ENCODE measurements at places on chromosomes 12 and 14.

GRCh38 chr14:93936245-93936644 lies 9.1 kb downstream of the FAM181A start:
- DNase-seq: no peak

DNA sequence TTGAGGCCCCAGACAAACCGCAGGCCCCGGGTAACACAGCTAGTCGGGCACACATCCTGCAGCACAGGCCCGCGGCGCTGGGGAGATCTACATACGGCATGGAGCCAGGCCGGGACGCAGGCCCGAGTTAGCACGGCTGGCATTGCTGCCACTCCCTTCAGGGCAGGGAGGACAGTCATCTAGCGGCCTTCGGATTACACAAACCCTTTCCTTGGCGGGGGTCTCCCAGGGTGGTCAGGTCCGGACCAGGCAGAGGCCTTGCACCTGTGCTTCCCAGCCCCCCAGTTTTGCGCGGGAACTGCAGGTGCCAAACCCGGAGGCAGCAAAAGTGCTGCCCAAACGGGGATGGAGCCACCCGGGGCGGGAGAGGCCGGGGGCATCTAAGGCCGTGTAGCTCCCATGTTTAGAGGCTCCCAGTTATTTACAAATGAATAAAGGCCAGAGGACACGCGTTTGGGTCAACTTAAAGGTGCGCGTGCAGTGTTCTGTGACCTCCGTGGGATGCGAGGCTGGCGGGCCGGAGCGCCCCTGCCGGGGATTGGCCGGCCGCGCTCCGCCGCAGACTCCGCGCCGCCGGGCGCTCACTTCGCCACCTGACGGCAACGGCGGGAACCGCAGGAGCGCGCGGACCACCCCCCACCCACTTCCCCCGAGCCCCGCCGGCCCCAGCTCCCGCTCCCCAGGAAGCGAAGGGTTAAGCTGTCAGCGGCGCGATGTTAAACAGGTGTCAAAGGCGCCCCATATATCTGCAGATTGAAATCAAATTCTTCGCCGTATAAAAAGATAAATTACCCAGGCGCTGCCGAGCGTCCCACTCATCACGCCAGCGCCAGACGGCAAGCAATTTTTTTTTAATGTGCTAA lies 18.1 kb downstream of the VSX2 start:
- DNase-seq: peak; percentile 11

DNA sequence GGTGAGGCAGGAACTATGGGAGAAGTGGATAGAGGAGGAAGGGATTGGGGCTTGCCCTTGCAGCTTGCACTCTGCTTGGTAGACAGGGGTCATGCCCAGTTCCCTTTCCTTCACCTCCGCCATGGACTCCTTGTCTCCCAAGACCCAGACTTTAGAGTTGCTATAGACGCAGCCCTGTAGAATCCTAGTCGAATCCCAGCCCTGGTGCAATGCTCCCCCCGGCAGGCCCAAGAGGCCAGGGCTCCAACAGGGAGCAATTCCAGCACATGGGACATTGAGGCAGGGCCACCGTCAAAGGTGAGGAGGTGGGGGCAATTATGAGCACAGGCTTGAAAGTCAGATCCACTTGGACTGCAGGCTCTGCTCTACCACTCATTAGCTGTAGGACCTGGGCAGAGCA lies 29.5 kb upstream of the BCDIN3D start:
- DNase-seq: no peak

DNA sequence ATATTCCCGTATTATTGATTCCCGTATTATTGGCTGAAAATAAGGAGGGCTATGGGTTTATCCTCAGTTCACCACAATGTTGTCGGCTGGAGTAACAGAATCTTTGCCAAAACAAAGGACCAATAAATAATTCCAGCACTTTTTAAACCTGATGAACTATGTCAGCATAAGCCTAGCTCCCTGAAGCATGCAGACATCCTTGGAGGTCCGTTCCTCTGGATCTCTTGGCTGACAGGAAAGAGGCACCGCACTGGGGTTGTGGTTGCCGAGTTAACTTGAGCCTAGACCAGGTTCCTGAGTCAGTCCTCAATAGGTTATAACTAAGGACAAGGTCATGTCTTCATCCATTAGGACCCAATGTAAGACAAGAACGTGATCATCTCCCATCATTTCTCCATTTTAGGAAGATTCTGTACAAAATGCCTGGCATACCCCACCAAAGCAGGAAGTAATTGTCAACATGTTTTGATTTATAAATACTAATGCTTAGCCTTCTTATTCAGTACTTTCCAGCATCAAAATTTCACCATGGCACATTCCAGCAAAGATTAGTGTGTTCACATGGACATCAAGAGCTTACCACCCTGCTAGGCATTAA lies 36.6 kb downstream of the NID2 start:
- DNase-seq: no peak

GRCh38 chr12:88546226-88546625 lies 34.0 kb downstream of the KITLG start:
- no peak for DNase-seq

- no peak for DNase-seq
Measured at GRCh38 chr12:21546716-21547115, 20.6 kb downstream of the SPX start.

DNA sequence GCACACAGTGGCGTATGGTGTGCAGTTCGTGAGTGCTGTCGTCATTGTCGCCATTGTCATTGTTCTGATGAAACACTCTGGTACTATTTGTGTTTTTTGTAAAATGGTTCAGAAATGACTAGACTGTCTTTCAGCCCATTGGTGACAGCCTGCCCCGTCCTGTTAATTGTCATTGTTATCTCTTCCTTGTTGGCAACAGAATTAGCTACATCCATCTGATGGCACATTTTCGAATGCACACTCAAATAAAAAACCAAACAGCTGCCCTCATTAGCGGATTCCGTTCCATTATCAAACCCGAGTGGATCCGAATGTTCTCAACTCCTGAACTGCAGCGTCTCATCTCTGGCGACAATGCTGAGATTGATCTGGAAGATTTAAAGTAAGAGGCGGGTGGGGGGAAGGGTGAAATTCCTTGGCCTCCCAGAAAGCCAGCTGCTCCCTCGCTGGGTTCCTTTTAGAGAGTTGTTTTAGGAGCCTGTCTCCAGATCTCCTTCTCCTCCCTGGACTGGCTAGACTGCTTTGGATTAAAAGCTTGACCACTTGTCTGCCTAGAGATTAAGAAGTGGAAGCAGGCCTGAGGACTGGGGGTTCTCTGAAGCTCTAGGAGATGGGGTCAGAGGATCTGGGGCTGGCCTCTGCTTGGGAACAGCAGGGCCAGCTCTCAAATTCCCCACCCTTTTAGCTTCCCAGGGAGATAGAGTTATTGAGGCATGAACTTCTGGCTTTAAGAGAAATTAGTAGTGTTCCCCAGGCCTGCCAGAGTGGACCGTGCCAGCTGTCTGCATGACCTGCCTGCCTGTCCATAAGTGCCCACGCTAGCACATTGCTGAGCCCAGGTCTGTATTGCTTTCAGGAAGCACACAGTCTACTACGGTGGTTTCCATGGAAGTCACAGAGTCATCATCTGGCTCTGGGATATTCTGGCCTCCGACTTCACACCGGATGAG lies 43.3 kb downstream of the MMAB start:
- DNase-seq: no peak

- no peak for DNase-seq
Measured at GRCh38 chr14:101849125-101849524, 87.6 kb downstream of the PPP2R5C start.

DNA sequence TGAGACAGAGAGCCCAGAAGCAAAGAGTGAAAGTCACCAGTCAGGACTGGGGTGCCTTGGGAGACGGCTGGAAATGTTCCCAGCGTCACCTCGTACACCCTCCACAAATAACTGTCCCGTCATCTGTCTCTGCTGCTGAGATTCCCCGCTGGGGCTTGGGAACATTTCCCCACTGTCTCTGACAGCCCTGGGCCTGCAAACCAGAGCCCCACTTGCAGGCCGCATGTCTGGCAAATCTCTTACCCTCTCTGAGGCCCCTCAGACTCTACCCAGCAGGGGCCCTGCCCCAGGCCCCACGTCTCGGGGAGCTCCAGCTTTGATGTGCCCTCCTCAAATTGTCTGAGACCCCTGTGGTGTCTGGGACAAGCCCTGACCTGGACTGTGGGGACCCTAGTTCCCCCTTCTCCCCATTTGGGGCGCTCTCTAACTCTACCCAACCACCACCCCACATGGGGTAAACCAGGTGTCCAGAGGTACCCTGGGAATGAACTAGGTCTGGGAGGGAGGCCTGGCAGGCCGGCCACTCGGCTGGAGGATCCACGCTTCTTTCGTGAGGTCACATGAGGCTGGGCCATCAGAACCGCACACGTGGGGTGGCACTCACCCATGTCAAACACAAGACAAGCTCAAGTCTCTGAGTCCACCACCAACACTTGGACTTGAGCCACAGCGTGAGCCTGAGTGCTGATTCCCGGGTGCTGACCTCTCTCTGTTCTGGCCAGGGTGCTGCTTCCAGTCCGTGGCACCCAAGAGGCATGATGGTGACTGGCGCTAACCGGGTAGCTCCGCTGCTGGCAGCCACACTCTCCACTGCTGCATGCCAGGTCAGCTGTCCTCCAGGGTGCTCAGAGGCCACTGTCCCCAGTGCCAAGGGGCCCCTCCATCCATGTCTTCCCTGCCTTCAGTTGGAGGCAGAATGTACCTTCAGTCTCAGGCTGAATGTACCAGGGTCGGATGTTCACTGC lies 59.8 kb downstream of the DIO3 start:
- DNase-seq: no peak

- DNase-seq: no peak
Measured at GRCh38 chr14:52355016-52355431, 40.9 kb downstream of the PTGER2 start.

- no peak for DNase-seq
Measured at GRCh38 chr12:94266796-94267536, 118.6 kb downstream of the PLXNC1 start.

DNA sequence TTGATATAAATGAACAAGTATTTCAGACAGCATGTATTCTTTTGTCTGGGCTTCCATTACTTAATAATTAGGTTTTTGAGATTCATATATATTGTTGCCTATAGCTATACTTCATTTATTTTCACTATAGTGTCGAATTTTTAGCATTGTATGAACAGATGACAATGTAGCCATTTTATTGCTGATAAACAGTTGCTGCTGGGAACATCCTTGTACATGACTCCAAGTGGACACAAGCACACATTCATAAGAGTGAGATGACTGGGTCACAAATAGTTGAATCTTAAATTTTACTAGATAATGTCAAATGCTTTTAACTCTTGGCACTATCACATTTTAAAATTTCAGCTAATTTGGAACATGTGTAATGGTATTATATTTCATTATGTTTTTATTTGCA lies 19.3 kb upstream of the PHC1 start:
- DNase-seq: no peak

GRCh38 chr12:132084621-132085290 lies 59.4 kb downstream of the DDX51 start:
- peak; percentile 48 for DNase-seq

DNA sequence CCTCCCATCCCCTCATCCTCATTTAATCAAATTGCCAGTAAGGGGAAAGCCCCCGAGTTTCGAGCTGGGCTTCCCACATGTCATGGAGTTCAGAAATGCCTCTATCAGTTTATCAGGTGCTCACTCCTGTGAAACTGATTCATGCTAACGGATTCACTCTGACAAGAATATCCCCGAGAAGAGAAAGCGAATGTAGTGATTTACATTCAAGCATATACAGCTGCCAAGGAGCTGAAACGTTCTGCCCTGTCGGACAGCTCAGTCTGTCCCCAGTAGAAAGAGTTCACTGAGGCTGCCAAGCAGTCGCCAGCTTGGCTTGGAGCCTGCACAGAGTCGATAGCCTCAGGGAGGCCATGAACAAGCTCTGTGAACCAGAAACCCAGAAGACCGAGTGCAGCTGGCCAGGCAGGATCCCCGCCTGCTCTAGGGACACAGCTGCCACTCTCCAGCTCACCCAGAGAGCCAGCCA lies 88.4 kb downstream of the TMCC3 start:
- no peak for DNase-seq

DNA sequence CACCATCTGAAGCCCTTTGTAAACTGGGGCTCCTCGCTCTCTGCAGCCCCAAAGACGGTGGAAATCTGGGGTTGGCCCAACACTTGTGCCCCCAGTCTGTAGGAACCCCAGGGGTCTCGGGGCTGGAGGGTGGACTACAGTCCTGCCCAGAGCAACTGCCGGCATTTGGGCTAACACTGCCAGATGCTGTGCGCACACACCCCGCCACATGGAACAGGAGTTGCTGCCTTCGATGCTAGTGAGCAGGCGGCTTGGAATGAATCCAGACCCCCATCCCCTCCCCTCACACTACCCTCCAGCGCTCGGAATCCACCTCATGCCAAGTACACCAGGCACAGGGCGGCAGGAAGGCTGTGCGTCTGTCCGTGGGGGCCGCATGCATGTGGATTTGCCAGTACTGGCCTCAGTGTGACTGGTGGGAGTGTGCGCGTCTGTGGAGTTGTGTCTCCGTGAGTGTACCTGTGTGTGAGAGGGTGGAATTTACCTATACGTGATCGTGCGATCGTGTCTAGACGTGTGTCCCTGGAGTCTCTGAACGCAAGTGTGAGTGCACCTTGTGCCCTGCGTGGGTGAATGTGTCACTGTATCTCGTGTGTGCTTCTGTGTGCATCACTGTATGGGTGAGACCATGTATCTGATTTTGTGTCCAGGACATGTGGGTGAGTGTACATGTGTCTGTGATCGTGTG lies 5.1 kb downstream of the LHX5 start:
- no peak for DNase-seq

GRCh38 chr12:100184549-100185145 lies 16.0 kb upstream of the ACTR6 start:
- DNase-seq: no peak

GRCh38 chr12:84186433-84186832 lies 726.2 kb downstream of the SLC6A15 start:
- no peak for DNase-seq

GRCh38 chr14:31278883-31279282 lies 71.3 kb upstream of the HECTD1 start:
- DNase-seq: no peak

DNA sequence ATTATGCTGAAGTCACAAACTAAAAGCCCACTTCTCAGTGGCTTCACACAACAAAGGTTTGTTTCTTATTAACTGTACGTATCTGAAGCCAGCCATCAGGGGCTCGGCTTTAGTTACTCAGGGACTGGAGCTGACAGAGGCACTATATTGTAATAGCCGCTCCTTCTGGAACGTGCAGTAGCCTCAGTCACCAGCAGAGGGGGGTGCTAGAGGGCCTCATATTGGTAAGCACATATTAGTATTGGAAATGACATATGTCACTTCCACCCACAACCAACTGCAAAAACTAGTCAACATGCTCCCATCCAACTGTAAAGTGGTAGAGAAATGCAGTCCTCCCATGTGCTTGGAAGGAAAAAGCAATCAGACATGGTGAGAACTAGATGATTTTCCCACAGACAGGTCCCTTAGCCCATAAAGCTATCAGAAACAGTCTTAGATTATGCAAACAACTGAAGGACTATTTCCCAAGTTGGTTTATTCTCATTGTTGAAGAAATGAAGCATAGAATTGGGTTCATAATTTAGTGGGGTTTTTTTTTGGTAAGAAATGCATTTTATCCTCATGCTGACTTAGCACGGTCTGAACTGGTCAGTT lies 183.6 kb upstream of the G2E3 start:
- peak; percentile 15 for DNase-seq

GRCh38 chr14:80850197-80850814 lies 91.2 kb downstream of the CEP128 start:
- DNase-seq: no peak
